ENCODE measurements at places on chromosomes 3 and 15.

GRCh38 chr15:90153658-90154057 is 47.5 kb upstream of the SEMA4B start:
- DNase-seq: no peak

DNA sequence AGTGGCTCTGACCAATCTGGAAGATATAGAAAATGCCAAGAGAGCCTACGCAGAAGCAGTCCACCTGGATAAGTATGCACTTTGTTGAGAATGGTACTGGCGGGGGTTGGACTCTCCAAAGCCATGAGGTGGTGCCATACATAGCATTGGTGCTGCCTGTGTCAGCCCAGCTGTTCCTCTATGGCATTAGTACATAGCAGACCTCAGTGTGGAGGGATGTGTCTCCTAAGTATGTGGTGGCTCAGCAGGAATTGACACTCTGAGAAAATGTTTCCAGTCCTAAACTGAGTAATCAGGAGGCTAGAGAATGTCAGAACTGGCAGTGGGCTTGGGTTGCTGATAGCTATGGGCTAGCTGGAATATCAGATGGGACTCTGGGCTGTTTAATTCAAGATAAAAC is 48.4 kb downstream of the ADPGK start:
- DNase-seq: no peak

- no peak for DNase-seq
These were observed 81.3 kb downstream of the MTHFS start for GRCh38 chr15:79815468-79815867.

- DNase-seq: peak; percentile 27
These were observed 72.6 kb downstream of the NPTN start for GRCh38 chr15:73560501-73561117.

DNA sequence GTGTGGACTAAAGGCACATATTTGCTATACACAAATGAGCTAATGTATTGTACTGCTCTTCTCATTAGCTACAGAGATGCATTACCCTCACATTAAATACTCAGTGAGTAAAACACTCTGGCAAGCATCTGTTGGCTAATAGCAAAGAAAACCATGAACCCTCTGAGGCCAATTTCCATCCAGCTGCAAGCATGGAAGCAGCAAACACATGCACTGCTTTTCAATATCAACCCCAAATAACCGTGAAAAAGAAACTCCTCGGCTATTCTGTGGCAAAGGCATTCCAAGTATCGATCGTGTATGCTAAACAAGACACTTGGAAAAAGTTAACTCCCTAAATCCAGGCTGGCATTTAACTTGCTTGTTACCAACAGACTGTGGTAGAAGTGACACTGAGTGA is 67.0 kb downstream of the PEAK1 start:
- DNase-seq: peak; percentile 49

DNA sequence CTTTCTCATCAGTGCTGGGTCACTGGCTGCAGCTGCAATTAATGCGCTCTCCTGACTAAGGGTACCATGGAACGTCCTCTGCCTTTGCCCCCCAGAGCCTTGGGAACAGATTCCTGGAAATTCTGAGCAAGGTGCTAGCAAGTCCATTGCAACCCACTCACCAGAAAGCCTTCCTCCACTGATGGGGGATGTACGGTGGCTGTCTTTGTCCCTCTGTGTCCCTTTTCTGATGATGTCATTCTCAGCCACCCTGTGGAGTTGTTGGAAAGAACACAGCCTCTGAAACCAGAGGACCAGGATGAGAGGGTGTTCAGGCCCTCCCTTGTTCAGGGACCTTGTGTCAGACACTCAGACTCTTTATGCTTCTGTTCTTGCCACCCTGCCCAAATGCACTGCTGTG is 38.1 kb upstream of the ZBTB38 start:
- DNase-seq: no peak

- no peak for DNase-seq
These were observed 1006.6 kb upstream of the CFAP20DC start for GRCh38 chr3:60056404-60056803.

DNA sequence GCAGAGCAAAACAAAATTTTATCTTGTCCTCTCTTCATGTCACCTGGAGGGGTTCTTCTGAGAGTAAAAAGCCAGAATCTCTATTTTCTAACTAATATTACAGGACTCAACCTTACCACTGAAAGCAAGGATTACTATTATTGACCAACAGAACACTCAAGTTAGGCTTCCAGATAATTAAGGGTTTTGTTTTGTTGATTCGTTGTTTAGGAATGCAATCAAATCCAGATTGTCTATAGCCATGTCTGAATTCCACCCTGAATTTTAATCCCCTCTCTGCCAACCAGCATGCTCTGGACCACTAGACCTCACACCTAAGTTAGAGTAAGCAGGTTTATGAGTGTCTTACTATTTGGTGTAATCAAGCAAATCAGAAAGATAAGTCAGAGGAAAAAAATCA is 90.7 kb downstream of the PEAK1 start:
- no peak for DNase-seq

- no peak for DNase-seq
These were observed 81.9 kb downstream of the CCK start for GRCh38 chr3:42183991-42184632.

- DNase-seq: no peak
These were observed 68.0 kb downstream of the SLTM start for GRCh38 chr15:58865425-58865880.

- DNase-seq: no peak
These were observed 635 bp downstream of the TUBGCP5 start for GRCh38 chr15:23038726-23039142.

DNA sequence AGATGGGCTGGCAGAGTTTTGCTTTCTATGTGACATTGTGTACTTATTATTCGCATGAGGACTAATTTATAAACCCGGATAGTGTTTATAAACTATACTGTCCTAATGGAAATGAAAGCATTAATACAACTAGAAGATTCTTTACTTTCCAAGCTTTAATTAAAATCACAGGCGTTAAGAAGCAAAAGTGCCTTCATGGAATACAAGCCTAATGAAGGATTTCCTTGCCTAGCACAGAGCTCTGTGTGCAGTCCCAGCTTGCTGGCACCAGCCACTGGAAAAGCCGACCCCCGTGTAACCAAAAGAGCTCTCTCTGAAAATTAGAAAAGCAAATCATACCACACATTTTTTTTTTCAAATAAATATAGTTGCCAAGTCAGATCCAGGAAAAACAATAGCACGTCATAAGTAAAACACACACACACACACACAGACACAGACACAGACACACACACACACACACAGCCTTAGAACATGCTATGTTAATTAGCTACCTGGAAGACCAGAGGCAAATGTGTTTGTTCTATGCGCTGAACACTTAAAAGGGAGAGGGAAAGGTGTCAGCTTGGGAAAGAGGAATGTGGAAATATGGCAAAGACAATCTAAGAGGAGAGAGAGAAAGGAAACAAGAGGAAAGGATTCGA is 1084.2 kb downstream of the TUSC7 start:
- peak; percentile 5 for DNase-seq

- DNase-seq: no peak
These were observed 35.4 kb downstream of the GOLIM4 start for GRCh38 chr3:168060317-168060716.

- DNase-seq: no peak
These were observed 10.9 kb downstream of the TM6SF1 start for GRCh38 chr15:83118291-83118827.

DNA sequence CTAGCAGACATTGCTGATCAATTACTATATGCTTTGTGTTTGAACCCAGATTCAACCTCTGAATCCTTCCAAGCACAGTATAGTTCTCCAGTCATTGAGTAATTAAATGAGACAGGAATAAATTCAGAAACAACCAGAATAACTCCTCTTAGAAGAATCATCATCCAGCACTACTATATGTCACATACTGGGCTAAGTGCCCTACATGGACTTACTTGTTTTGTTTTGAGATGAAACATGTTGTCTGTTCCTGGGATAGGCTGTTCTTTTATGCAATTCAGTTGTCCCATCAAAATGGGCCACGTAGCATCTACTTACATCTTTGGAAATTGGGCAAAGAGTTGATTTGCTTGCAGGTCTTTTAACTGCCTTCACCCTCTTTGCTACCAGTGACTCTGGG is 365.5 kb upstream of the SUCLG2 start:
- DNase-seq: no peak

GRCh38 chr15:75739791-75740190 is 27.1 kb upstream of the CSPG4 start:
- no peak for DNase-seq

DNA sequence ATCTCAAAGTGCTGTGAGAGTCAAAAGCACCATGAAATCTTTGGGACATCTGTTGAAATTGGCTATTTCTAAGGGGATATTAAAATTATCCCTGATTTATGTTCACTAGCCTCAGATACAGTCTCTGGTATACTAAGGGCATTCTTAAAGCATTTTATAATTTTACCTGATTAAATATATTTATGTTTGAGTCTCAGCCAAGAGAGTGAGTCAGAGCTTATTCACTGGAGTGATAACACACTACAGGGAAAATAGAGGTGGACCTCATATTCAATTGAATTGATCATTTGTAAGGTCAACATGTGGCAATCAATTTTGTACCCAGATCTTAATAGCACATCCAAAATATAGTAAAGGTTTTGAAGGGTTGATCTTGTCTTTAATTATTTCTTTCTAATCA is 733.6 kb downstream of the EPHA3 start:
- no peak for DNase-seq

GRCh38 chr15:52509500-52510245 is 19.0 kb downstream of the MYO5A start:
- no peak for DNase-seq

DNA sequence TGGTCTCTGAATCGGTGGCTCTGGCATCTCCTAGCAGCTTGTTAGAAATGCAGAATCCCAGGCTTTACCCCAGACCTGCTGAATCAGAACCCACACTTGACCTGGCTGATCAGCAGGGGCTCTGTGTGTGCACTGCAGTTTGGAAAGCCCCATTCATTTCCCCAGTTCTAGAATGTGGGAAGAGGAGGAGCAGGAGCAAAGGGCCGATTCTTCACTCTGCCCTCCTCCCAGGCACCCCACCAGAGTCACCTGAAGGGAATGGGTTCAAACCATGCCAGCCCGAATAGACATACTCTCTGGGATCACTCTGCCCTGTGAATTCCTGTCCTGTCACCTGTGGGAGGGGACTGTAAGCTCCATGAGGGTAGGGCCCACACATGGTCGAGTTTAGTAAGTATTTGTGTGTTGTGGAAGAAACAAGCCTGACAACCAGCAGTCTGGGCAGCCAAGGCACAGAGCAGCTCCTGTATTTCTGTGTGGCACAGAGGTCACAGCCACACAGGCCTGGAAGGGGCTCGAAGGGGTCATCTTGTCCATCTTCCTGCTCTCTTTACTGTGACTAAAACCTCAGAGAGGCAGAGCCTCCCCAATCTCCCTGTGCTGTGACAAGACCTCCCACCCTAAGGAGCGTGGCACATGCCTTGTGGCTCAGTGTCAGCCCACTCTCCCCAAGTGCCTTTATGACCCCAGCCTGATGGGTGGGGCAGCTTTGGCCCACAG is 29.0 kb upstream of the HHATL start:
- DNase-seq: no peak

DNA sequence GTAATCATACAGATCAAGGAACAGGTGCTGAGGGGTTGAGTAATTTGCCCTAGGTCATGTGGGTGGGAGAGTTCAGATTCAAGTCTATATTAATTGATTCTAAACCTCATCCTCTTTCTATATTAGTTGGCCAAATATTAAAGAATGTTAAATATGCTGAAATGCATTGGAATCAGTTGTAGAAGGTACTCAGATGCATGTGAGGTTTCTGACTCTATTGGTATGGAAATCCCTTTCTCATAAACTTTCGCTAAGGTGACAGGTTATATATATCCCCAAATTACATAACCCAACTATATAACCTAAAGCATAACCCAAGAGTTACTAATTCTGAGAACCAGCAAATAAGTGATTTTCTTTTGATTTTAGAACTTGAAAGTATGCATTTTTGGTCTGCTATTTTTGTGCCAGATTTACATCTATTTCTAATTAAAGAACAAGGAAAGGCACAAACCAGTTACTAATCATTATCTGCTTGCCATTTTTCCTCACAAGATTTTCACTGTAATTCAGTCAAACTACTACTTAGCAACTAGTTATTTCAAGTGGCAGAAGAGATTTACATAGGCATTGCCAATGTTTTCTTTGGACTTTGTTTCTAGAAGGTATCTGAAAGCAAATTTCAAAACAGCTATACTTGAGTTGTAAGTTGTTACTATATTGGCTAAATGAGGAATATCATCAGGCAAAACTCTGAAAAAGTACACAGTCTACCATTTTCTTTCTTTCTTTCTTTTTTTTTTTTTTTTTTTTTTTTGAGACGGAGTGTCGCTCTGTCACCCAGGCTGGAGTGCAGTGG is 201.3 kb downstream of the RBMS3 start:
- DNase-seq: no peak

DNA sequence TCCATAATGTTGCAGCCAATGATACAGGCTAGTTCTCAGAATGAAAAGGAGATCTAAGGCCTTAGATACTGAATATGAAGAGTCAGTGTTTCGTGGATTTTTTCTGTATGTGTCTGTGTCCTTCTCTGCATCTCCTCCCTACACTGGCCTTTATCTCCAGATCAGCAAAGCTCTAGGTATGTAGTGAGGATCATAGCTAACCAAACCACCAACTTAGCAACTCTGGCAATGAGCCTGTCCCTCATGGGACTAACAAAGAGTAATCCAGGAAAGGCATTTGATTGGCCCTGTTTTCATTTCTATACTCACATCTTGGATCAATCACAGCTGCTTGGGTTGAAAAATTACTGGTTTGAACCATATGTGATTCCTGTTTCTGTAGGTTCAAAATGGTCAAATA is 18.6 kb upstream of the CNTN3 start:
- DNase-seq: no peak

GRCh38 chr15:60442763-60443162 is 36.2 kb downstream of the ICE2 start:
- no peak for DNase-seq

GRCh38 chr3:118167571-118167970 is 867.1 kb downstream of the IGSF11 start:
- DNase-seq: no peak

DNA sequence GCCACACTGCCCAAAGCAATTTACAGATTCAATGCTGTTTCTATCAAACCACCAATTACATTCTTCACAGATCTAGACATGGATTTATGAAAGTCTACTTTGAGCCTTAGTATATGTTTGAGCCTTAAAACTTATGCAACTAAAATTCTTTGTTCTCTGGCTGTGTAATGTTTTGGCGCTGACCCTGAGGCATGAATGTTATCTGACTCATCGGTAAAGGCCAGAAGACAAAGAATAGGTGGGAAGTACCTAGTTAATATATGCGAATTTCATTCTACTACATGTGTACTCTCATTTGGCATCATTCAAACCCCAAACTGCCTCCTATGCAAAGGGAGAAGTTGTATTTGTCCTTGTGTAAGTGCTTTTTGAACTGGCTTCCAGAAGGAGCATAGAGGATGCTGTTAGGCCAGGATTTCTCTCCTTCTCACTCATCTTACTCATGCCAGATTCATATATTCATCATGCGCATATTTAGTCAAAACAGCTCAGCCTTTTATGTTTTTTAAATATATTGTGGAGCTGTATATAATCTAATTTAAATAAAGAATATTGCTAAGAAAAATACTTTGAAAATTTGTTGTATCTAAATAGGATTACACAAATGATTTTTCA is 204.2 kb downstream of the NFKBIZ start:
- DNase-seq: no peak
